ENCODE measurements at places on chromosomes 7 and 10.

DNA sequence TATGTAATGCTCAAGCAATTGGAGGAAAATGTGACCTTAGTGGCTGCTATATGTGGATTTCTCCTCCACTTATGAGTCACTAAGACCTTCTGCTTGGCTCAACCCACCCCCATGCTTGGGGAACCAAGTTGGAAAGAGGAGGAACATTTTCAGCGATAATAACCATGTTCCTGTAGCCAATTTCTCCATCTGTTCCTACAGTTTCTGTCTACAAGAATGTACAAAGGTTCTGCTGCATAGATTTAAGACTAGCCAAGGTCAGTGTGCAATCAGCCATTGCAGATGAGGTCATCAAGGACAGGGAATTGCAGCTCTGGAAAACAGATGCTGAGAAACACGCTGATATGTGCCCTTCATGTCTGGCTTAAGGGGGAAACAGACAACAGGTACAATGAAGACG is 5.6 kb upstream of the NRCAM start:
- no peak for DNase-seq

DNA sequence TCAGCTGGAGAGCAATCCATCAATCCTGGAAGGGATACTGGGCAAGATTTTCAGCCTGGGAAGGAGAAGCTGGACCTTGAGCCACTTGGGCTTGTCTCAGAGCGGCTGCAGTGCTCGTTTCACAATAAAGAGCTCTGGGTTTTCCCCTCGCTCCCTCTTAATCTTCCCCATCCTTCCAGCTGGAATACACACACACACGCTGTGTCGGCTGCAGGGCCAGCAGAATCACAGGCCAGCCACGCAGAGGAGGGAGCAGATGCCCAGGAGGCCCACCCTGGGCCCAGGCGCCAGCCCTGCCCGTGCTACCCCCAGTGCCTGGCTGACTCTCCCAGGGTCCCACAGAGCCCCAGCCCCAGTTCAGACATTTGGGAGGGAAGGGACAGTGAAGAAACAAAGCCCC is 255.1 kb downstream of the TNS3 start:
- peak; percentile 59 for DNase-seq

DNA sequence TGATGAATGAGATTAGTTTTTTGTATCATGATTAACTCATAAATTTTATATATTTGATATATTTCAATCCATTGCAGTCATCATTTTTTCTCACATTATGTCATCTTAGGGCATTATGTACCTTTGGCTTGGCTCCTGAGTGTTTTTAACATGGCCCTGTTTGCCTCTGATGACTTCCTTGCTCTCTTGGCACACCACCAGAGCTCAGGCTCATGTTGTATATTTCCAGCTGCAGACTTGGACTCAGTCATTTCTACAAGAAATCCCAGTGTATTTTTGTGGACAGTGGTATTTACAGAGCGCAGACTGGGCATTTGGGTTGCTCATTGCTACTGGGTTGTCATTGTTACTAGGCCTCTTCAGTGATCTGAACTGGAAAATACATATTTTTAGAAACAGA is 188.5 kb downstream of the ADRA2A start:
- DNase-seq = no peak

DNA sequence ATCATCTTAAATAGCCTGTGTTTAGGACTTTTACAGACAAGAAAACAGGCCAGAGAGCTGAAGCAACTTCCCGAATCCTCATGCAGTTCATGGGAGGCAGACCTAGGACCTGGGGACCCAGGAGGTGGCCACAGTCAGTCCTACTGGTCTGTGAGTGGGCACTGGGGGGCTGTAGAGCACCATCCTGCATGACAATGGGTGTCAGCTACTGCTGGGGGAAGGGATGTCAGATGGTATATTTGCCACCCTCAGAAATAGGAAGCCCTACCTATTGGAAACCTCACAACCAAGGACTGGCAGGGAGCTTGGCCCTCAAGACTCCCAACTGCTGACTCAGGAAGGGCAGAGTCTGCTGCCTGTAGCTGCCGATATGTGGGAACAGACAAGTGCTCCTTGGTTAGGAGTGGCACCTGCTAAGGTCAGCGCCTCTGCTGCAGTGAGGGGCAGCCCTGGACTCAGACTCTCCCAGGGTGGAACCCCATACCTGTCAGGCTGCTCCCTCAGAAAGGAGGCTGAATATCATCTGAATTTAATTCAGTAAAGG is 29.7 kb downstream of the OGDH start:
- no peak for DNase-seq

DNA sequence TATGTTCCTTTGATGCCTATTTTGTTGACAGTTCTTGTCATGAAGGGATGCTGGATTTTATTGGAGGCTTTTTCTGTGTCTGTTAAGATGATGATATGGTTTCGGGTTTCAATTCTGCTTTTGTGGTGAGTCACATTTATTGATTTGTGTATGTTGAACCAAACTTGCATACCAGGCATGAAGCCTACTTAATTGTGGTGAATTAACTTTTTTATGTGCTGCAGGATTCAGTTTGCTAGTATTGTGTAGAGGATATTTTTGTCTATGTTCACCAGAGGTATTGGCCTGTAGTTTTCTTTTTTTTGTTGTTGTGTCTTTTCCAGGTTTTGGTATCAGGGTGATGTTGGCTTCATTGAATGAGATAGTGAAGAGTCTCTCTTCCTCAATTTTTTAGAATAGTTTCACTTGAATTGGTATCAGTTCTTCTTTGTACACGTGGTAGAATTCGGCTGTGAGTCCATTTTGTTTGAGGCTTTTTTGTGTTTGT is 345.9 kb downstream of the KIF20B start:
- no peak for DNase-seq

- DNase-seq = peak; percentile 88
Observed at GRCh38 chr10:133379152-133379800, at the start of gene PAOX. Gene PAOX, plus strand, starts transcription at chr10:133379262. Its CDS starts 55 bp downstream, at chr10:133379317.

DNA sequence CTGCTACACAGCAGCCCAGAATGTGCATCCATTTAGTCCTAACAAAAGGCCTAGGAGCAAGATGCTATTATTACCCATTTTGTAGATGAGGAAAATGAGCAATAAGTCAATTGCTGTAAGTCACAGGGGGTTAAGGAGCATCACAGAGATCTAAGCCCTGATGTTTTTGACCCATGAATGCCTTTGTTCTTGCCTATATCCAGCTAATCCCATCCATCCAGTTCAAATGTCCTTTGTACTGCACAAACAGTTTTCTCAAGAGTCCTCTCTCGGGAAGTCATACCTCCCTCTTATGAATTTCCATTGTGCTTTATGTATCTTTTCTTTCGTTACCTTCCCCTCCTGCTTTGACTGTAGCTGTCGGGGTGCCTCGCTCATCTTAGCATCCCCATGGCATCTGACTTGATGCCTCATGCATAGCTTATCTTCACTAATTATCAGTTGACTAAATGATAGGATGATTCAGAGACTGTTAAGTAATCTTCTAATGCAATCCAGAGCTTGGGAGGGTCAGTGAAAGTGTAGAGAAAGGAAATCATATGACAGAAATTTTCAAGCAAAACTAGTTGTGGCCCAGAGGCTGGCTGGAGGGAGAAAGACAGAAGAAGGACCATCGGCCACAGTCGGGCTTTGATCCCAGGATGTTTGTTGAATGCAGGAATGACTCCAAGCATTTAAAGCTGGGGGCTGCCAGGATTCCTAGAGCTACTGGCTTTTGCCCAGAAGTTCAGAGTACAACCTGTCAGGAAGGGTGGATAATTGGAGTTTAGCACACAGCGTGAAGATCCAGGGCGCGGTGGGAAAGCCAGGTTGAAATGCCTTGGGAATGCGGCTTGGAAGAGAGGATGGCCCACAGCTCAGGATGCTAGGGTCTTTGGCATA is 23.5 kb downstream of the BLVRA start:
- no peak for DNase-seq

- peak; percentile 58 for DNase-seq
Observed at GRCh38 chr7:113086431-113086888, at the start of gene GPR85. Gene GPR85, minus strand, starts transcription at chr7:113086827. Its CDS starts 2,106 bp downstream, at chr7:113084721.

- no peak for DNase-seq
Observed at GRCh38 chr10:114483575-114483974, 79.3 kb upstream of the AFAP1L2 start.

- DNase-seq = no peak
Observed at GRCh38 chr10:24214762-24215161, 5.8 kb downstream of the KIAA1217 start.

- DNase-seq = no peak
Observed at GRCh38 chr10:70140297-70140696, 6.2 kb downstream of the TYSND1 start.

DNA sequence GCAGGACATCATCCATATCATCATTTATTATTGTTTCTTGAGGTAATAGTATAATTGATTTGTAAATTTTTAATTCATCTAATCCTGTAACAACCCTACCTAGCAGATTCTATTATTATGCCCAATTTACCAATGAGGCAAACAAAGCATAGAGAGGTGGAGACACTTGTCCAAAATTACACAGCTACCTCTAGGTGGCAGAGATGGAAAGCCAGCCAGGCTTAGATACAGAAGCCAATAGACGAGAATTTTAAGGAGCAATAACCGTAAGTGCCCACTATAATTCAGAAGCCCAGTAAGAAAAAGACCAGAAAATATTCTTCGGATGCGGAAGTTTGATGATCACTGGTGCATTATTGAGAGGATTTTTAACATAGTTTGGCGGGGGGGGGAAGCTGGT is 54.0 kb downstream of the ANK3 start:
- DNase-seq = no peak

- no peak for DNase-seq
Observed at GRCh38 chr10:26869528-26869927, 8.8 kb upstream of the ABI1 start.

GRCh38 chr10:5641501-5641900 is 24.9 kb downstream of the ASB13 start:
- DNase-seq = no peak

- no peak for DNase-seq
Observed at GRCh38 chr10:88382699-88383098, 200.4 kb downstream of the RNLS start.

- no peak for DNase-seq
Observed at GRCh38 chr7:20932785-20933527, 146.3 kb upstream of the SP8 start.

- no peak for DNase-seq
Observed at GRCh38 chr7:50957431-50957830, 174.7 kb upstream of the GRB10 start.

- DNase-seq = no peak
Observed at GRCh38 chr7:67306331-67306730, 309.7 kb downstream of the TYW1 start.

DNA sequence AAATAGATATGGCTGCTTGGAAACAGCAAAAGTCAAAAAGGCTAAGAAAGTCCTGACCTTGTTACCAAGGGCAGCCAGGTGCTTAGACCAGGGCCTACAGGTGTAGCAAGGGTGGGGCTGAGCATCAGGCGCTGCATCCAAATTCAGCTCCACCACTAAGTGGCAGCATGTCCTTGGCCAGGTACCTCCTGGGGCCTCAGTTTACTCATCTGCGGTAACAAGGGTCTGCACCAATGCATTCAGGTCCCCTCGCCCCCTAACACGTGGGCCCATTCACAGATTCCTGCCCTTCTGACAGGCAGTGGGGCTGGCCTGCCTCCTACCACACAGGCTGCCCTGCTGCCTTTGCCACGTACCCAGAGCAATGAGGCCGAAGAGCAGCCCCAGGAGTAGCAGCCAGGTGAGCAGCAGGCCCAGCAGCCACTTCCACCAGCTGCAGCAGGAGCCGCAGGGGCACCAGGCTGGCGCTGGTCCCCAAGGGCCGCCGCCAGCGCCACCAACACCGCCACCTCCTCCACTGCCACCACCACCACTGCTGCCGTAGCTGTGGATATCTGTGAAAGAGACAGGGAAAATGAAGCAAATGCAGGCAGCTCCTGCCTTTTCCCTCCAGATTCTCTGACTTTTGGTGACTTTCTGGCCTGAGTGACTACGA is 28.9 kb downstream of the COL17A1 start:
- no peak for DNase-seq

DNA sequence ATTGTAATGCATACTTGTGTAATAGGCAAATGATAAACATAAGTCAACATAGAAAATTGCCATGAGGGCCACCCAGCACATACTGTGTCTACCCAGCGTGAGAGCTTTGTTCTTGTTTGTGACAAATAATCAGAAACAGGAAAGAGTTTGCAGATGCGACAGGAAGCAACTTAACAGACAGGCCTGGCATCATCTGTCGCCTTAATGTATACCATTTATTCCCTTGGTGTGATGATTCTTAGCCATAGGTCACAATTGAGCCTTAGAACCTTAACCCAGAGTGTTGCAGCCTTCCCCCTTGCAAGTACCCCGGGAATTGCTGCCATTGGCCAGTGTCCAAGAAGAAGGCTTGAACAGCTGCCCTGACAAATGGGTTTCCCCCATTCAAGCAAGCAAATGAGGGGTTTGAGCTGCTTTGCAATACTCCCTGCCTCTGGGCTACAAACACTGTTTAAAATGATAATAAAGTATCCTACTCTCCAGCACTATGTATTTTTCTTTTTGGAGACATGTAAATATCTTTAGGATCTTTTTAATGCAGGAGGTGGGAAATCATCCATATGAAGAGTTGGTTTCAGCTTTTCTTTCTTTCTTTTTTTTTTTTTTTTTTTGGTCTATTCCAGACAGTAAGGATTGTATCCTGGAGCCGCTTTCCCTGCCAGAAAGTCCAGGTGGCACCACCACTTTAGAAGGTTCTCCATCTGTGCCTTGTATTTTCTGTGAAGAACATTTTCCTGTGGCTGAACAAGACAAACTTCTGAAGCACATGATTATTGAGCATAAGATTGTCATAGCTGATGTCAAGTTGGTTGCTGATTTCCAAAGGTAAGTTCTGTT is 80.0 kb downstream of the ZNF277 start:
- DNase-seq = no peak

GRCh38 chr10:6473430-6473829 is 106.6 kb downstream of the PRKCQ start:
- no peak for DNase-seq

GRCh38 chr10:51340845-51341610 is 266.7 kb downstream of the PRKG1 start:
- no peak for DNase-seq

GRCh38 chr7:91373111-91373800 is 109.0 kb downstream of the FZD1 start:
- DNase-seq = no peak

DNA sequence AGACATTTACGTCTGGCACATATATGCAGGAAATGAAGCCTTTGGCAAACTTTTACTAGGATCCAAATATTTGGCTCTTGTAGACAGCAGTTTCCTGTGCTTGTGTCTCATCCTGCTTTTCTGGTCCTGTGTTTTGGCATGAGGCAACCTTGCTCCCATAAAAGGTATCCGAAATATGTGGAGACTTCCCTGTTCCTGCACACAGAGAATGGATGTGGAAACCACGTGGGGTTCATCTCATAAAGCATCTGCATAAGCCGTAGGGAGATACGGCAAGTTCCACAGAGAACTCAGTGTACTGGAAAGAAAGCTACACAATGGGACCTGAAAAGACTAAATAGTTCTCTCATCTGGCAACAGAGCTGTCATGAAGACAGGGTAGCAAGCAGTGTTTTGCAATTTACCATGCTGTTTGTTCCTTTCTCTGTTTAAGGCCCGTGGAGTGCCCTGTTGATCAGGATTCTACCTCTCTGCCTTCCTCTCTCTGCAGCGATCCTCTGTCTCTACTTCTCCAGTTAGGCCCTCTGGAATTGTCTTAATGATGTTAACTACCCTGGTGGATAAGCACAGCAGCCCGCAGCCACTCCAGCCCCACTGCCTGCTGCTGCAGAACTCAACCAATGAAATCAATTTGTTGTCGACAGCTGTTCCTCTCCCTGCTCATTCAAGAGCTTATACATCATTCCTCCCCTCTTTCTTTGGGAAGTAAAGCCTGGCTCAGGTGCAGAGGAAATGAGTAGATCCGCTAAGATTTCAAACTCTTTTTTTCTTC is 293.6 kb downstream of the CSTF2T start:
- DNase-seq = no peak
